NCI-H748 treated with DMSO at 0.1 percent for 48 hours (cell line): ENCODE measurements at places on chromosomes 12 and 14.

DNA sequence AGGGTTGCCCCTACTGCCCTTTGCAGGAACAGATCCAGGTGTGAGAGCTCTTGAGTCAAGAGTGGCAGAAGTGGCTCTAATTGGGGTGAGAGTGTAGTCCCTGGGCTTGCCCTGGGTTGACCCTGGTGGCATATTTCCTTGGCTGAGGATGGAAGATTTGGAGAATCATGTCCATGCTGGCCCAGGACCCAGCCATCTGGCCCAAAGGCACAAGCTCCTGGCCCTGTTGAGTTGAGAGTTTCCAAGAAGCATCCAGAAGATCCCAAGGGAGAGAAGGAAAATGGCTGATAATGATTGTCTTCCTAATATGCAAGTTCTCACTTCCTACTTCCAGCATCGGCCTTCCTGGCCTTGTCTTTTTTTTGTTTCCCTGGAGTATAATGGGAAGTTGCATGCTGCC lies 55.5 kb upstream of the SRSF5 start:
- no peak for DNase-seq

- no peak for DNase-seq
Measured at GRCh38 chr14:36430662-36431084, 89.4 kb downstream of the NKX2-1 start.

- DNase-seq: no peak
Measured at GRCh38 chr12:8951744-8952143, 2.3 kb upstream of the M6PR start.

DNA sequence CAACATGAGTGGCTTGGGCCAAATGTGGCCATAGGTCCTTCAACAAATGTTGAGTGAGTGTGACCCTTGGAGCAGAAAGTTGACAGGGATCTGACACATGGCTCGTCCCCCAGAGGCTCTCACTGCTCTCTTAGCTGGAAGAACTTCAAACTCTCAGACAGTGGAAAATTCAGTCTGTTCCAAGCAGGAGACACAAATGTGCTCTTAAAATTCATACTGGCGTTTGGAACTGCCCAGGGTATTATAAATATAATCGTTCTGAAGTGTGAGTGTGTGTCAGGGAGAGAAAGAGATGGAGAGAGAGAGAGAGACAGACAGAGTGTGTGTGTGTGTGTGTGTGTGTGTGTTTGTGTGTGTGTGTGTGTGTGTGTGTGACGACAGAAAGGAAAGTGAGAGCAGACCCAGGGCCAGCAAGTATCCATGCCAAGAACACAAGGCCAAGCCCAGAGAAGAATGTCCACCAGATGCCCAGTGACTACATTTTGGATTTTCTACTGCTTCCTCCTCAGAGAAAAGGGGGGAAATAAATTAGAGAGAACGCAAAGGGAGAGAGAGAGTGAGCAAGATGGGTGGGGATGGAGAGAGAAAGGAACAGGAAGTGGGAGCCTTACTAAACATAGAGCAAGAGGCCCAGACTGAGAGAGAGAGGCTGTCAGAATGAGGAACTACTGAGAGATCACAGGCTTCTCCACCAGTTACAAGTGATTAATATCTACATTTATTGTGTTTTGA lies 193.6 kb upstream of the NUDT4 start:
- no peak for DNase-seq

DNA sequence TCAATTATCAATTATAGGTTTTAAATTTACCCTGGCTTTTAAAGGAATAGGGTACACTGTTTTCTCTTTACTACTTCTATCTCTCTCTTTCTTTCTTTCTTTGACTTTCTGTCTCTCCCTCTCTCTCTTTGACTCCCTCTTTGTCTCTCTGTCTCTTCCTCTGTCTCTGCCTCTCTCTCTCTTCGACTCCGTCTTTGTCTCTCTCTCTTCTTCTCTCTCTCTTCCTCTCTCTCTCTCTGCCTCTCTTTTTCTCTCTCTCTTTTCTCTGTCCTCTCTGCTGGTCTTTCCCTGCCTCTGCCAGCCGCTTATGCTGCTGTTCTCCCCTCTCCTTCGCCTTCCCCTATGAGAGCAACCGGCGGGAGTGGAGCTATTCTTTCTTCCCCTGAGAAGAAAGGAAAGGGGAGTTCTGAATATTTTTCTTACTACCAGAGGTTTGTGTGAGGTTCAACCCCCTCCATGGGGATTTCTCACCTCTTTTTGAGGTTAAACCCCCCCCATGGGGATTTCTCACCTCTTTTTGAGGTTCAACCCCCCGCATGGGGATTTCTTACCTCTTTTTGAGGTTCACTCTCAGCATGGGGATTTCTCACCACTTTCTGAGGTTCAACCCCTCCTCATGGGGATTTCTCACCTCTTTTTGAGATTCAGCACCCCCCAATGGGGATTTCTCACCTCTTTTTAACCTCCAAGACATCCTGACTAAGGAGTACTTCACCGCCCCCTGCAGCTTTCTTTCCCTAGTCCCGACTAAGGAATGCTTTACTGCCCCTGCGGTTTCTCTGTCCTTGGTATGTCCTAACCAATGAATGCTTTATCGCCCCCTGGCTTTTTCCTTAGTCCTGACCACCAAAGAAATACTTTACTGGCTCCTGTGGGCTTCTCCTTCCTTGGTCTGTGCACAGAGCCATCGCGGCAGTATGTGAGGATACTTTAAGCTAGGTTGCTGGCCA lies 27.4 kb upstream of the DDHD1 start:
- DNase-seq: no peak

DNA sequence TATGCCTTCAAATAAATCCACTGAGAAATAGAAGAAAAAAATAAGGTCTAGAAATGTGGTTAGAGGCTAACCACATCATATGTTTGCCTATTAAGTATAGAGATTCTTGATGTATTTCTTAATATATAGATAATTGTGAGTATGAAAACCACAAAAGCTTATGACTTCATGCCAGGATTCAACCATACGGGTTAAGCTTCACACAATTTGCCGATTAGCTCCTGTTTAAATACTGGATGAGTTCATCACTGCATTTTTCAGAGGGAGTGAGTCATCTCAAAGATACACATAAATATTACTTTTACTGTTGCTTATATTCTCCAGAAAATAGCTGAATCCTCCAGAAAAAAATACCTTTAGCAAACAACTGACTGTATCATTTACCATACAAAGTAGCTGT lies 79.6 kb downstream of the RPL10L start:
- no peak for DNase-seq

DNA sequence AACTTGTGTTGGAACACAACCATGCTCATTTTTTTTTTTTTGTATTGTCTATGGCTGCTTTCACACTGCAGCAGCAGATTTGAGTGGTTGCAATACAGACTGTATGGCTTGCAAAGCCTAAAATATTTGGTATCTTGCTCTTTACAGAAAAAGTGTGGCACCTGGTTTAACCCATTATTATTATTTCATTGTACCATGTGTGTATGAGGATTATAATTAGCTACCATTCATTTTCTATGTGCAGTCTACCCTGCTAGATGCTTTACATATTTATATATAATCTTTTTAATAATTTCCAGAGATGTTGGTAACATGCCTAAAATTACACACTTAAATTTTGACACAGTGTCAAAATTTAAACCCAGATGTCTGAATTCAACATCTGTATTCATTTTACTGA lies 37.7 kb downstream of the SPATS2 start:
- no peak for DNase-seq

GRCh38 chr12:64103825-64104740 lies 118.0 kb downstream of the KICS2 start:
- DNase-seq: no peak

GRCh38 chr14:69672356-69672755 lies 61.0 kb downstream of the SUSD6 start:
- DNase-seq: no peak

- DNase-seq: no peak
Measured at GRCh38 chr14:33733310-33733709, 217.6 kb downstream of the EGLN3 start.

DNA sequence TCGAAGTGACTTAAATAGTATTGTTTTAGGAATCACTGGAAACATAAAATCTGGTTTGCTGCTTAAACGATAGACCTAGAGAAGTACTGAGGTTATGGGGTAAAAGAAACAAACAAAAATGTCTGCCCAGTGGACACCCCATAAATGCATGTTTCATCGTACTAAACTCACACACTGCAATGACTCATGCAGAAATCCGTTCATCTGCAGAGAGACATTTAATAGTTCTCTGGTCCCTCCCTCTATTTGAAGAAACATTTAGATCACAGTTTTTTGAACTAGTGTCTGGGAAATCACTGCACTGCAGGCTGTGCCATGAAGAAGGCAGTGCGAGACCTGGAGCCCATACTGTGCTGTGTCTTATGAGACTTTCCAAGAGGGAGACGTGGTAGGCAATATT lies 25.5 kb downstream of the SLC17A8 start:
- no peak for DNase-seq

DNA sequence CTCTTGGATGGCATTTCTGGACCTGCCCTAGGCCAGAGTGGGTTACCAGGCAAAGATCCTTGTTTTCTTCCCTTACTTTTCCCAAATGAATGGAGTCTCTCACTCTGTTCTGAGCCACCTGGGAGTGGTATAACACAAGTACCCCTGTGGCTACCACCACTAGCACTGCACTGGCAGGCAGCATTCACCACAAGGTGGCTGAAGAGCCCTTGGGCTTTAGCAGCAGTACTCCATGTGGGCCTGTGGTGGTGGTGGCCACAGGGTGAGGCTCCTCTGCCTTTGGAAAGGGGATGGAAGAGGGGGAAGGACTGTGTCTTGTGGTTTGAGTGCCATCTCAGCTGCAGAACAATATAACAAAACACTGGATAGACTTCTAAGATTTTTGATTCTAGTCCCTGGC lies 38.1 kb upstream of the LMNTD1 start:
- DNase-seq: no peak

GRCh38 chr14:84688297-84689025 lies 841.5 kb upstream of the FLRT2 start:
- DNase-seq: no peak

DNA sequence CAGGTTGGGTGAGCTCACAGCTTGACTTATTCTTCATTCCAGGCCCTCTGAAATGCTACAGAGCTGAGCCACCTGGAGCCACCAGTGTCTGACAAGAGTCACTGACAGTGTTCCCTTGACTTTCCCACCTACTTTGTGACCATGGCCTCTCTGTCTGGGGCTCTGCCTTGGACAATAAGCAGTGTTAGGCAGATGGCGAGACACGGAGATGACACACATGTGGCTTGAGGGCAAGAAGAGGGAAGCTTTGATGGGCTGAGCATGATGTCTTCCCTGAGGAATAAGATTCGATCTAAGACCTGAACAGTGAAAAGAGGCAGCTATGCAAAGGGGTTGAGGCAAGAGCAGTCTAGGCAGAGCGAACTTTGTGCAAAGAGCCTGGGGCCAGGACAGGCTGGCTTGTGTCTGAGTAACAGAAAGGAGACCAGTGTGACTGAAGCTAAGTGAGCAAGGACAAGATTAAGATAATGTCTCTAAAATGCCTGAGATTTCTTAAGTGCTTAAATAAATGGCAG lies 105.5 kb downstream of the NUAK1 start:
- DNase-seq: no peak

GRCh38 chr14:88559852-88560251 lies 3.0 kb upstream of the ZC3H14 start:
- DNase-seq: peak; percentile 11

- DNase-seq: no peak
Measured at GRCh38 chr14:22052795-22053194, 379.2 kb upstream of the OR4E1 start.

DNA sequence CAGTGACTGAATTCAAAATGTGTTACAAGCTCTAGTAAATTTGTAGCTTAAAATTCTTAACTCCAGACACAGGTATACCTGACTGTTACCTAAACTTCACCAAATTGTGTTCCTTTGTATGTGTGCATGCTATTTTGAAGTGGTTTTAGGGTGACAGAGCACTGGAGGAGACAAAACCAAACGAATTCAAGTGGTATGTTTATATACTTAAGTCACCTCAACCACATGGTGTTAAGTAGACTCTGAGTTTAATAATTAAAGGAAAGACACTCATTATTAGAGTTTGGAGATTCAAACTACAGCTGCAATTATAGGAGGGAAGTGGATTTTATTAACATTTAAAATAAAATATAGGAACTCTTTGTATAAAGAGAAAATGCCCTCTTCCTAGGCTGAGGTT lies 84.3 kb downstream of the PLCZ1 start:
- no peak for DNase-seq

GRCh38 chr12:25677232-25677937 lies 124.3 kb upstream of the LMNTD1 start:
- DNase-seq: no peak

GRCh38 chr12:75964150-75964549 lies 67.4 kb downstream of the PHLDA1 start:
- DNase-seq: no peak

DNA sequence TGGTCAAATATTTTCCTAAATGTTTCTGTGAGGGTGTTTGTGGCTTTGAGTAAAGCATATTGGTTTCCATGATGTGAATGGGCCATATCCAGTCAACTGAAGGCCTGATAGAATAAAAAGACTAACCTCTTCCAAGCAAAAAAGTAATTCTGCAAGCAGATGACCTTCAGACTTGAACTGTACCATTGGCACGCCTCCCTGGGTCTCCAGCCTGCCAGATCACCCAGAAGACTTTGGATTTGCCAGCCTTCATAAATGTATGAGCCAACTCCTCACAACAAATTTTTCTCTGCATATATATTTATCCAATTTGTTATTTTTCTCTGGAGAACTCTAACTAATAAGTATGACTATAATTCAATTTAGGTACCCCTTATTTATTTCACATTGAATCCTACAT lies 190.3 kb downstream of the KIF21A start:
- DNase-seq: no peak

DNA sequence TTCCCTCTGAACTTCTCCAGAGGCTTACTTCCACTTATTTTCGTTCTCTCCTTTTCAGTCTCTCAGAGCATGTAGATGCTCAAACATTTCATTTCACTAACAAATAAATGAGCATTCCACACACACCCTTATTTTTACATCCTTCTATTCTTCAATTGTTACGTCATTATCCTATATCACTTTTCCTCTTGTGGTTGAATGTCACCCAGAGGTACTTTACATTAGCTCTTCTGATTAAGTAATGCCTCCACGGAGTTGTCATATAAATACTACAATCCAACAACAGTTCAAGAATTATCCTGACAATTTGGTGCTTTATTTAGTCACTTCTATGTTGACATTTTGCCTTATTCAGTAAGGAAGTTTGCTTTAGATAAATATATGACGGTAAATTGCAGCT lies 18.4 kb downstream of the FAR2 start:
- DNase-seq: no peak

GRCh38 chr12:120039711-120040110 lies 50.7 kb downstream of the BICDL1 start:
- no peak for DNase-seq

DNA sequence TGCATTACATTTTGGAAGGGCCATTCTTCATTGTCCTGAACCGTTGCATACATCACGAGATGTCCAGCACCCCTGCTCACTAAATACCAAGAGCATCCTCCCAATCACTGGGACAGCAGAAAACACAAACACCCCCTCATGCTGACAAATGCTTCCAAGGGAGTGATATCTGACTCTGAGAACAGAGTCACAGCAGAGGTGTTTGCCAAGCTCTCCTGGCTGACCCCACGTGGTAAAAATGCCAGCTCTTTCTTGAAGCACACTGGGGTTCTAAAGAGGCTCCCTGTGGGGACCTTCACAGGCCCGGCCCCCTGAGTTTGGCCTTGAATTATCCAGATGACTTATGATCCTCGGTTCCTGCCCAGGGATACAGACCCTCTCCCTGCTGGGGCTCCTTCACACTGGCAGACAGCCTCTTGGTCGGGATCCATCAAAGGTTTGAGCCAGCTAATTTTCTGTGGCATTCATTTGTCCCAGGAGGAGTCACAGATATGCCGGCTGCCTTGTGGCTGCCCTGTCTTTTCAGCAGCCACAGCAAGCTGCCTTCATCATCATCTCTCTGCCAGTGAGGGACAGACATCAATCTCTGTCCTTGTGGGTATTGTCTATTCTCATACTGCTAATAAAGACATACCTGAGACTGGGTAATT lies 43.1 kb upstream of the PSMC1 start:
- no peak for DNase-seq
